ENCODE measurements at places on chromosomes 1 and 21.

DNA sequence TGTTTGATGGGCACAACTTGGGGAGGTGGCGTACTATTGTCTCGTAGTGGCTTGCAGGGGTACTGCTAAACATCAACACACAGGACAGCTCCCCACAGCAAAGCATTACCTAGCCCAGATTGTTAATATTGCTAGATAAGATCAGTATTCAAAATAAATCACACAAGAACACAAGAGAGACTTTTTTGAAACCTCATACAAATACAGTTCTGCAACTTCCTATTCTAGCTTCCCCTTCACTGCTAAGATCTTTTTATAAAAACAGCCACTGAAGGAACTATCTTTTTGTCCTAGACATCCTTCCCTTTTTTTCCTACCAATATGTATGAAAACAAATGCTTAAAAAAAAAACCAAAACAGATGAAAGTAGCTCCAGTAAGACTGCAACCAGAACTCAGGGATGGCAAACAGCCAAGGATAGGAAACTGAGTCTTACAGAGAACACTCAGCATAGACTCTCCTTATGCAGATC is 137.8 kb upstream of the KRTAP19-8 start:
- DNase-seq = no peak

DNA sequence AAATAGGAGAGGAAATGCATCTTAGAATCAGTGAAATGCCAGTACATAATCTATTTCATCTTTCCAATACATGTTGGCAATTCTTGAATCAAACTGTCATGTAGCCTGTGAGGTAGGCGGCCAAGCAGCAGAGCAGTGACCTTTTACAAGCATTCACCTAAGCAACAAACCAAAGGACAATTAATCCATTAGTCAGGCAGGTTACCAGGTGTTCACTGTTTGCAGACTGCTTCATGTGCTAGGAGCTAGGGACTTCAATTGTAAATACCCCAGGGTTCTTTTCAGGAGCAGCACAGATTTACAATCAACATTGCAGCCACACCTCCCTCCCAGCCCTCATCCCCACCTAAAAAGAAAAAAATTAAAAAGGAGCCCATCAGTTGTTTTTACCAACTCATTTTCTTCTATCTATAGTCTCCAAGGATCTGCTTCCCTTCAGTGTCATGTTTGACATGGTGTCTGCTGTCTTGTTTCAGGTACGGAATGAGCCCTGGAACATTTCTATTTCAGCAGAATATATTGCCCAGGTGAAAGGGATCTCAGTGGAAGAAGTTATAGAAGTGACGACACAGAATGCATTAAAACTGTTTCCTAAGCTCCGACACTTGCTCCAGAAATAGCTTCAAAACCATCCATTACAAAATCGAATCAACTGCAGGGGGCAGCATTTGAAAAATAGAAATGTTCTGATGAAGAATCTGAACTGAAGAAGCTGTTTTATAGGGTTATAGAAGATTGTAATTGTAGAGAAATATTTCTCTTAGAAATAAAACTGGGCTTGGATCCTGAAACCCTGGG is 23.0 kb downstream of the TATDN3 start:
- peak; percentile 17 for DNase-seq

DNA sequence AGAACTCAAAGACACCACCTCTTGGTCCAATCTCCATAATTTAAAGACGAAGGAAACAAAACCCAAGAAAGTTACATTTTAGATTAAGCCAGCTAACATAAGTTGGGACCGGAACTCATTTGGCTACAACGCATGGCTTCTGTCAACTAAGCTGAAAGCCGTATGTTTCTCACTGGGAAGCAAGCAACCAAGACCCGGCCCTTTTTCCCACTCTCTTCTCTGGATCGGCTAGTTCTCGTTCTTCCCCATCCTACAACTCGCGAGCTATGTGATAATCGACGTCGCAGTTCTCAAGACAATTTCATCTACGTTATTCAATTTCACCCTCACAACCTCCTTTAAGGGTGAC is 601 bp downstream of the CCT8 start:
- peak; percentile 56 for DNase-seq

- DNase-seq = peak; percentile 74
These were observed 3.3 kb downstream of the DPH5 start for GRCh38 chr1:101022294-101022693.

GRCh38 chr1:54080598-54081049 is 27.2 kb downstream of the TCEANC2 start:
- no peak for DNase-seq

- no peak for DNase-seq
These were observed 10.4 kb downstream of the PGLYRP3 start for GRCh38 chr1:153302308-153302707.

DNA sequence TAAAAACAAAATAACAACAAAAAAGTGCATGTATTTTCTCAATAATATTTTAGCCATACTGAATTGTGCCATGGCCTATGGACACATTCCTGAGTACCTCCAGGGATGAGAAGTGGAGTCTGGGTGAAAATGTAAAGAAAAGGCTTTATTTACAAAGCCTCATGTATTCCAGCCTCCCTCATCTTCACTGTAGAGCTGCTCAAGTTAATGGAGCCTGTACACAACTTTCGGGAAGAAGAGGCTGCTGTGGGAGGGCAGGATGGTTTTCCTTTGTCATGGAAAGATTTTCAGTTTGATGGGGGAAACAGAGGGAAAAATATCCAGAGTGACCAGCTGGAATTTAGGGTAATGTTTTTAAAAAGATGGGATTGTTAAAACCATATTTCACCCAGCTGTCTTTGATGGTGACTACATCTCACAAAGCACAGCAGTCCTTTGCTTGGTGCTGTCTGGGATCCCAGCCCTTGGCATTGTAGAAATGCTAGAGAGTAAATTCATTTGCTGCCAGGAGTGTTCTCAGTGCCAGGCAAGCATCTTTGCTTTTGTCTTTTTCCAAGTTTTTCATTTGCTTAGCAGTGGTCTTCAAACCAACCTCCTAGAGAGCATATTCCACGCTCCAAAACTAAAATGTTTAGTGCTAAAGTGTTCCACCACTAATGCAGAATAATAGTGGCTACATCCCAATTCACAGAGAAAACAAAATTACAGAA is 54.9 kb downstream of the DPT start:
- no peak for DNase-seq

DNA sequence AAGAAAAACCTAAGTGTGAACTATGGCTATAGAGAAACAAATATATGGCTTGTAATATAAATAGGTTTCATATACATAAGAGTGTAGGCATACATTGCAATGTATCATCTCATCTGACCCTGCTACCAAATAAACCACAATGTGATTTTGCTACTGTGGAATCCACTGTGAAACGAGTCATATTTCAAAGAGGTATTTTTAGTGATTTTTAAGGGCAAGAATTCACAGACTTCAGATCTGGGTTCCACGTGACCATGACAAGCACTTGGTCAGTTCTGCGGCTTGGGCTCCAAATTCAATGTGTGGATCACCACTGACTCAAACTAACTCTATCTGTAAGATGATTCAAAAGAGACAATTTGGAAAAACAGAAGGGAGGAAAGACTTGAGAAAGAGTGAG is 147.0 kb upstream of the ERG start:
- peak; percentile 89 for DNase-seq

DNA sequence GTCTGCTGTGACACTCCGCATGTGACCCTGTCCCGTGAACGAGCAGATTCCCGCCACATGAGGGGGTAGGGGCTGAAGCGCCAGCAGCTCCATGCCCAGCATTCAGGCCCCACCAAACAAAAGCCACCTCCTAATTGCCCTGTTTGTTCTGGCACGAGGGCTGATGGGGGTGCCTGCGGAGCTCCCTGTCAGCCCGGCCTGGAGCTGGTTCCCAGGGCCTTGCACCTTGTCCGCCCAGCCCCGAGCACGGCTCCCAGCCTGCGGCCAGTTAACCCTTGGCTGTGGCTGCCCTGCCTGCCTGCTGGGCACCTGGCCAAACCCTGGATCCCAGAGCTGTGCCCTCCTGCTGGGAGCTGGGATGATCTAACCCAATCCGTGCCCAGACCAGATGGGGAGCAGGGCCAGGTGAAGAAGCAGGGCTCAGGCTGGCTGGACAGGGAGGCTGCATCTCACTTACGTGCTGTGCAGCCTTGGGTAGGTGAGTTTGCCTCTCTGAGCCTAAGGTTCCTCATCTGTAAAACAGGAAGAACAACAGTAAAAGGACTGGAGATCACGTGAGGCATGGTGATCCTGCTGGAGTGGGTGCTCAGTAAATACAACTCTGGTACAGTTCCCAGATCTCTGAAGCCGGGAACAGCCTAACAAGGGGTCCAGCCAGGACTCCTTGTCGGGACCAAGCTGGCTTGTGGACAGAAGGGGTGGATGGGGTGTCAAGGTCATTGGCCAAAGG is 110.9 kb upstream of the IFFO2 start:
- DNase-seq = no peak

DNA sequence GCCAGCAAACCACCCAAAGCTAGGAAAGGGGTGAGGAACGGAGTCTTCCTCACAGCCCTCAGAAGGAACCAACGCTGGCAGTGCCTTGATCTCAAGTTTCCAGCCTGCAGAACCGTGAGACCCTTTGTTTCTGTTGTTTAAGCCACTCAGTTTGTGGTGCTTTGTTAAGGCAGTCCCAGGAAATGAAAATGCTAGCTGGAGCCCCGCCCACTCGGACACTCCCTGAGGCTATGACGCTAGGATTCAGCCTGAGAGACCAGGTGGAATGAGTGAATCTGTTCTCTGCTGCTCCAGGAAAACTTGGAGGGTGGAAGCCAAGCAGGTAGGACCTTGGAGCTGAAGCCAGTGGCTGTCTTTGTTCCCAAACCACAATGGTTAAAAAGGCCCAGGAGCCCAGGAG is 196.5 kb upstream of the POU3F1 start:
- no peak for DNase-seq

DNA sequence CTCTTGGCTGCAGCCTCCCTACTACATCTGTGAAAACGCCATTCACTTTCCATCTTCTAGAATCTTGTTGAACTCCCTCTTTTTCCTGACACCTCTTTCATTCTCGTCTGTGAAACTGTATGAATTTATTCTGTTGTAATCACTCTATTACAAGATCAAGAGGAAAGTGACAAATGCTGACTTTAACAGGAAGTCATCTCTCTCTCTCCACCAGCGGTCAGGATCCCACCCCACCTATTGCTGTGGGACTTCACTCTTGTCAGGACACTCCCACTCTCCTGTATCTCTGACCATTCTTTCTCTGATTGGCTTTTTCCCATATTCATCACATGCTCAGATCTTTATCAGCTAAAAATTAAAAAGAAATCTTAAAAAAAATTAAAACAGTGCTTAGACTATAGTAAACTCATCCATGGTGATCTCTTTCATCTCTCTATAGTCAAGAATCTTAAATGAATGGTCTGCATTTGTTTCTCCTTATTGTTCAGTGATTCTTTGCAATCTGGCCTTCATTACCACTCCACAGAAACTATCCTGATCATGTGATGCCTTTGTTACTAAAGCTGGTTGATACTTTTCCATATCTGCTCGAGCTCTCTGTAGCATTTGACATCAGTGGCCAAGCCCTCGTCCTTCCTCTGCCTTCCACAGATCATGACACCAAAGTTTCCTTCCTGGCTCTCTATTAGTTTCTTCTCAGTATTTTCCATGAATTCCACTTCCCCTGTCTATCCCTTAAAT is 113.6 kb downstream of the UCHL5 start:
- DNase-seq = no peak

- peak; percentile 50 for DNase-seq
These were observed 310.8 kb downstream of the USP25 start for GRCh38 chr21:16040601-16041000.

GRCh38 chr1:75992312-75992711 is 60.1 kb upstream of the ASB17 start:
- no peak for DNase-seq

DNA sequence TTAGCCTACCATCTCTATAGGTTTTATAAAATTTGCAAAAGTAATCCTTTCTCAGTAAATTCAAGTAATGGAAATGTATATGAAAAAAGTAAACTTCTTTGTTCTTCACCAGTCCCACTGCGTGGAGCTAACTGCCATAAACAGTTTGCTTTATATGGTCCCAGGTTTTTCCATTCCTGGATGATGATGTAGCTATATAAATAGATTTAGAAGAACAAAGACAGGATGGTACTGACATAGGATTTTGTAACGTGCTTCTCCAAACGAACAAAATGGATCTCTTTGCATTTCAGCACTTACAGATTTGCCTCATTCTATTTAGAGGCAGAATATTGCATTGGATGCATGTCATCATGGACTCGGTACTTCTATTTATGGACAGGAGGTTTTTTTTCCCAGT is 57.3 kb downstream of the SMYD2 start:
- DNase-seq = no peak

- peak; percentile 63 for DNase-seq
These were observed 13.7 kb upstream of the RPL5 start for GRCh38 chr1:92817986-92818764.

GRCh38 chr1:44354268-44354839 is 703 bp downstream of the ERI3 start:
- peak; percentile 51 for DNase-seq

- peak; percentile 2 for DNase-seq
These were observed 176.4 kb downstream of the MIS18A start for GRCh38 chr21:32102426-32102825.

GRCh38 chr1:111615870-111616715 is 3.5 kb upstream of the RAP1A start:
- no peak for DNase-seq

DNA sequence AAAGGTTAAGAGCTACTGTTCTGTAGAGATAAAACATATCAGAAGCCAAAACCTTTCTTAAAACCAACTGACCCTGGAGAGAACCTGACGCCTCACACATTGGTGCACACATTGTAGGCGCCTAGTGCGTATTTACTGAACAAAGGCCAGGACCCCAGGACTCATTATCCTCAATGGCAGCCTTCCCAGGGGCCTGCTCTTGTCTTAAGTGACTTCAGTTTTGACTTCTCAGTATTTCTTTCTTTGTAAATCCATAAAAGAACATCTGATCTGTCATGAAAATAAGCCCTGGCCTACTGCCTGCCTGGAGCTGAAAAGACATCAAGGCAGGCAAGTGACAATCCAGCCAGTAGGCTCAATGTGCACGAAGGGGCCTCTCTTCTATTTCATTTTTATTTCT is 27.6 kb downstream of the ABCA4 start:
- DNase-seq = no peak

GRCh38 chr1:197637406-197637805 is 137.9 kb downstream of the DENND1B start:
- no peak for DNase-seq

DNA sequence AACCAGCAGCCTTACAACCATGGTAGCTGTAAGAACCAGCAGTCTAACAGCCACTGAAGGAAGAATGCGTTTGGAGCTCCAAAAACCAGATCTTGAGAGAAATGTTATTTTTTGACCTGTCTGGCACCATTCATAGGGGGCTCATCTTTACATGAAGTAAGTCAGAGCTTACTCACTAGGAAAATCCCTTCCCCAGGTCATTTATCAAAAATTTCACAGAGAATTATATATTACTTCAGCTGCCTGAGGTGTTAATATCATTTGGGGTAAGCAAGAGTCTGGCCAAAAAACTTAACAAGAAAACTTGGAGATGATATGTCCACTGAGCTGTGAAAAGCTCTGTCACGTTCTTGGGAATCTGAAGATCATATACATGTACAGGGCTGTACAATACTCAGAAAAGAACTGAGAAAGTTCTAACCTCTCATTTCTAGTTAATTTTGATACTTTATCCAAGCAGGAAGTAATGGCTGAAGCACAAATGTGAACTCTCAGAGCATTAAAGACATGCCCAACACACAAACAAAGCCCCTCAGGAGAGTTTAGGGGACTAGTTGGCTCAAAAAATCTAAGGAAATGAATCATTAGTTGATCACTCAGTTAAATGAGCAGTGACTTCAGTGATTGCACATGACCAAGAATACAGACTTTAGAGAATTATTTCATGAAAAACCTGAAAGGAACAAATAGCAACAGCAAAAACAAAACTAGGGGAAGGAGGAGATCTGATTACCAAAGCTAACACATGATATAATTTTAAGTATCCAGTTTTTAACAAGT is 681.1 kb downstream of the LTN1 start:
- DNase-seq = peak; percentile 48

GRCh38 chr1:2469103-2469940 is 6.8 kb upstream of the PLCH2 start:
- no peak for DNase-seq
